ENCODE measurements at places on chromosomes 2 and 18.

GRCh38 chr18:228586-228985 is 39.3 kb downstream of the THOC1 start:
- no peaks in the 10 kb centered on the region for H3K4me1 ChIP-seq
- H3K27me3 ChIP-seq = no peaks in the 10 kb centered on the region
- H3K27ac ChIP-seq = no peak overlapping the region
- H3K4me3 ChIP-seq = no peak overlapping the region
- no peak for DNase-seq

GRCh38 chr2:81263989-81264388 is 959.4 kb upstream of the LRRTM1 start:
- no peak overlapping the region for H3K27ac ChIP-seq
- no peaks in the 10 kb centered on the region for H3K27me3 ChIP-seq
- no peak overlapping the region for H3K4me3 ChIP-seq
- no peaks in the 10 kb centered on the region for H3K36me3 ChIP-seq

DNA sequence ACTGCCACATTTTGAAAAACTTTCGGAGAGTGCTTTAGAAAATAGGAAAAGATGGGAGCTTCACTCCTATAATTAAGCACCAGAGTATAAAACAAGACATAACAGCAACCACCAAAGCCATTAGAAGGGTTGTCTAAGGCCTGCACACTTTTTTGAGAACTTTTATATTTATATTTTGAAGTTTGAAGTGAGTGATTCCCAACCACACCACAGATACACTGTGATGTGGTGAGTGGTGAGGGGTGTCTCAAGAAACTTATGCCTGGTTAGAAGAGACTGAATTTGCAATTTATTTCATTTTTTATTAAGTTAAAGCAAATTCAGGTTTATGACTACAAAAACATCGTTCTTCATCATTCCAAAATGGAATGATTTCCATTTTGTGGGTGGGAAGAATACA is 161.9 kb downstream of the DNAH6 start:
- no peak overlapping the region for H3K4me3 ChIP-seq
- no peak for DNase-seq
- no peaks in the 10 kb centered on the region for H3K4me1 ChIP-seq
- H3K27ac ChIP-seq = no peak overlapping the region
- no peaks in the 10 kb centered on the region for H3K36me3 ChIP-seq

GRCh38 chr2:45103351-45104345 is 94.4 kb upstream of the SIX2 start:
- H3K27me3 ChIP-seq = peaks cover 15% of the 10 kb centered on the region
- H3K4me3 ChIP-seq = no peak overlapping the region

- H3K36me3 ChIP-seq = no peaks in the 10 kb centered on the region
- H3K4me1 ChIP-seq = no peaks in the 10 kb centered on the region
- no peak overlapping the region for H3K4me3 ChIP-seq
These were observed 253.2 kb downstream of the L3MBTL4 start for GRCh38 chr18:6161549-6161948.

DNA sequence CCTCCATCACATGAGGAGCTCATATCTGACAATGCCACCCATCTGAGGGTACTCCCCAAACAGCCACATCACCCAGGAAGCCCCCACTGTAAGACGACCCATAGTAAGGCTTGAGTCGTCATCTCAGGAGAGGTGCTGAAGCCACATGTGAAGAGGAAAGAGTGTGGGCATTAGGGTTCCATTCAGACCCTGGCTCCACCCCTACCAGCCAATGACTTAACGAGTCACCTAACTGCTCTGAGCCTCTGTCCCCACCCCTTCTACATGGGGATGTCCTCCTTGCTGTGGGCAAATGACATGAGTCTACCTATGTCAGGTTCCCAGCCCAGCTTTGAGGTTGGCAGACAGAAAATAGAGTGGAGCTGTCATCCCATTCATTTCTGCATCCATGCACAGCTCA is 46.3 kb downstream of the C1QL2 start:
- H3K4me1 ChIP-seq = no peaks in the 10 kb centered on the region
- H3K4me3 ChIP-seq = no peak overlapping the region
- H3K36me3 ChIP-seq = no peaks in the 10 kb centered on the region
- no peak overlapping the region for H3K27ac ChIP-seq

DNA sequence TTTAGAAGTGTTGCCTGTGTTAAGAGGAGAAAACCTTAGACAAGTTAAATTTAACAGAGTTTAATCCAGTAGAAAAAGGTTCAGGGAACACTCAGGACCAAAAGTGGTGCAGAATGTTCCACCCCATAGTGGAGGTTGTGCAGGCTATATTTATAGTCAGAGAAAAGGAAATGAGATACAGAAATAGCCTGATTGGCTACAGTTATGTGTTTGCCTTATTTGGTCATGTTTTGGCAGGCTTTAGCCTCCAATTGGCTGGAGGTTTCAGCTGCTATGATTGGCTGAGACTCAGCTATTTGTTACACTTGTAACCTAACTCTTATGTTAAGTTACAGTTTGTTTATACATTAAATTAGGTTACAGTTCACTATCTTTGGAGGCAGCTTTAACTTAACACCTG is 4.2 kb downstream of the STAMBP start:
- peak overlapping the region; percentile 59 for H3K27ac ChIP-seq
- H3K27me3 ChIP-seq = no peaks in the 10 kb centered on the region
- no peak for DNase-seq
- peaks cover 32% of the 10 kb centered on the region for H3K4me1 ChIP-seq

- H3K27ac ChIP-seq = no peak overlapping the region
- H3K27me3 ChIP-seq = no peaks in the 10 kb centered on the region
- H3K4me3 ChIP-seq = no peak overlapping the region
- H3K36me3 ChIP-seq = no peaks in the 10 kb centered on the region
These were observed 26.6 kb downstream of the KCNK3 start for GRCh38 chr2:26718949-26719686.

GRCh38 chr2:64837116-64837731 is 152.0 kb upstream of the SLC1A4 start:
- no peak overlapping the region for H3K4me3 ChIP-seq
- no peak overlapping the region for H3K27ac ChIP-seq
- DNase-seq = no peak

DNA sequence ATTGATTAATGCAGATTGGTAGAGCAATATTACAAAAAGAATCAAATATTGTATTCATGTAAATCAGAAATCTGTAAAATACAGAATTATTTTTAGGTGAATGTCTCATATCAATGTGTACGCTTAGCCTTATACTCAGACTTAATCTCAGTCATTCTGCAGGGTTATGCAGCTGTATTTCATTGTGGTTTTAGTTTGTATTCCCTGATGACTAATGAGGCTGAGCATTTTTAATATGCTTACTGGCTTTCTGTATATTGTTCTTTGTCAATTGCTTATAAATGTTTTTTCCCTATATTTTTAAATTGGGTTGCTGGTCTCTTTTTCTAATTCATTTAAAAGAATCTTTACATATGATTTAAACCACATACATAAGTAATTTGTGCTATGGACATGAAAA is 50.1 kb downstream of the CDH19 start:
- H3K27me3 ChIP-seq = no peaks in the 10 kb centered on the region
- no peak overlapping the region for H3K4me3 ChIP-seq
- H3K27ac ChIP-seq = no peak overlapping the region
- H3K36me3 ChIP-seq = no peaks in the 10 kb centered on the region

- DNase-seq = no peak
- H3K4me1 ChIP-seq = no peaks in the 10 kb centered on the region
- no peak overlapping the region for H3K4me3 ChIP-seq
- H3K27me3 ChIP-seq = no peaks in the 10 kb centered on the region
These were observed 205.1 kb downstream of the RND3 start for GRCh38 chr2:150282357-150282756.

DNA sequence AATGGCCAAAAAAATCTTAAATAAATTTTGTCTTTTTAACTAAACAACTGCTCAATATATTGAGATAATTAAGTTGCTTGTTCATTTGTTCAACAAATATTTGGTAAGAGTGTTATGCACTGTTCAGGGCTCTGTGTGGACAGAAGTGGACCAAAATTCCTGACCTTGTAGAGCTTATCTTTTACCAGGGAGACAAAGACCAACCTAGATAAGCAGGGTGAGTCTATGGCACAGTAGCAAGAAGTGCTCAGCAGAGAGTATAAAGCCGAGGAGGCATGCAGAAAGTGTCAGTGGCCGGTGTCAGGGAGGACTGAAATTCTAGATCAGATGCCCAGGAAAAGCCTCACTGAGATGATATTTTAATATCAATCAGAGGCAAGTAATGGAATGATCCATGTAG is 2.6 kb downstream of the RAB27B start:
- no peak overlapping the region for H3K27ac ChIP-seq
- peaks cover 11% of the 10 kb centered on the region for H3K27me3 ChIP-seq
- peaks cover 31% of the 10 kb centered on the region for H3K4me1 ChIP-seq
- H3K4me3 ChIP-seq = no peak overlapping the region

- H3K27me3 ChIP-seq = no peaks in the 10 kb centered on the region
- H3K27ac ChIP-seq = no peak overlapping the region
- H3K4me1 ChIP-seq = no peaks in the 10 kb centered on the region
These were observed 245.4 kb downstream of the RAD51AP2 start for GRCh38 chr2:17272652-17273525.

GRCh38 chr2:186477790-186478189 is 8.3 kb upstream of the ZC3H15 start:
- H3K4me1 ChIP-seq = peaks cover 6% of the 10 kb centered on the region
- no peaks in the 10 kb centered on the region for H3K27me3 ChIP-seq
- no peak overlapping the region for H3K27ac ChIP-seq
- no peak overlapping the region for H3K4me3 ChIP-seq
- DNase-seq = no peak

- no peak for DNase-seq
- H3K27ac ChIP-seq = peak overlapping the region; percentile 17
- no peaks in the 10 kb centered on the region for H3K27me3 ChIP-seq
- H3K4me3 ChIP-seq = no peak overlapping the region
- peaks cover 17% of the 10 kb centered on the region for H3K4me1 ChIP-seq
These were observed 76.9 kb downstream of the ACTR3 start for GRCh38 chr2:113966832-113967231.

DNA sequence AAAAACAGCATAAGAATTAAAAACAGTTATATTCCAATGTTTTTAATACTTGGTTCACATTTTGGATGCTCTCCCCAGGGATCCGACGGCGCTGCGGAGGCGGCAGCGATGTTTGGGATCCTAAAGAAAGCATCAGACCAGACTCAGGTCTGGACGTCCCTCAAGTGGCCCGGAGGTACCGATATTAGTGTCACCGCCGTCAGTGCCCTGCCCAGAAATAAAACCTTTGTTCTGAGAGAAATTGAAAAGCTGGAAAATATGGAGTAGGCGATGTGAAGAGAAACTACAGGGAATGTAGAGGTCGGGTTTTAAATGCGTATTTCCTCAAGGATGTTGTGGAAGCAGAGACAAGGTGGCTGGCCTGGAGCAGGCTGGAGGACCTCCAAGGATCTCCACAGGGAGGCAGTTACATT is 683 bp upstream of the TBC1D8 start:
- peak overlapping the region; percentile 43 for H3K4me3 ChIP-seq
- H3K4me1 ChIP-seq = peaks cover 14% of the 10 kb centered on the region
- no peak overlapping the region for H3K27ac ChIP-seq
- DNase-seq = no peak
- peaks cover 67% of the 10 kb centered on the region for H3K27me3 ChIP-seq

- no peak for DNase-seq
- H3K4me1 ChIP-seq = no peaks in the 10 kb centered on the region
- H3K27ac ChIP-seq = no peak overlapping the region
- H3K4me3 ChIP-seq = no peak overlapping the region
These were observed 99.0 kb downstream of the L3MBTL4 start for GRCh38 chr18:6315517-6316331.

DNA sequence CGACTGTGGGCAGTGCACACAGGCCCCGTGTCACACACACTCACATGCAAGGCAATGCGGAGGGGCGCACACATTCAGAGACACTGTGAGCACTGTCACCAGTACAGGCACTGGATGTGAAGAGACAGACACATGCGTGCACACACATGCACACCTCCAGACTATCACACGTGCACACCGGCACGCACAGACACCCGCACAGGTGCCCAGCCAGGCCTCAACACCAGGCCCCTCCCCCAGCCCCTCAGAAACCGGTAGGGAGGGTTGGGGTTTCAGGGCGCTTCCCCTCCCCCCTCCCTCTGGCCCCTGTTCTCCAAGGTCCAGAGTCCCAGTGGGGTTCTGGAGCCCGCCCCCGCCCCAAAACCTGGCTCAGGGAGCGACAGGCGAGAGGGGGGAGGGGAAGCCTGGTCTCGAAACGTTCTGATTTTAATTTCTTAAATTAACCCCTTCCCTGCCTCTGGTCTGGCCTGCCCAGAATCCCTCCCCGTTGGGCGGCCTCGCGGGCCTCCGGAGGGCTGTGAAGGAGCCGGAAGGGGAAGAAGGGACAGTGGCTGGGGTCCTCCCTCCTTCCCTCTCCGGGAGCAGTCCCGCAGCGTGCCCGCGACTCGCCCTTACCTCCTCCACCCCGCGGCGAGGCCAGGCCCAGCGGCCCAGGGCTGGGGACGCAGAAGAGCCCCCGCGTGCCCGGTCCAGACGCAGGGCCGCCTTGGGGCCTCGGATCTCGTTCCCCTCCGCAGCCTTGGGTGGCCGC is 558 bp downstream of the FBXO41 start:
- peaks cover 13% of the 10 kb centered on the region for H3K4me1 ChIP-seq
- H3K36me3 ChIP-seq = peaks cover 5% of the 10 kb centered on the region
- no peak for DNase-seq
- peak overlapping the region; percentile 53 for H3K27ac ChIP-seq
- H3K27me3 ChIP-seq = peaks cover 20% of the 10 kb centered on the region

DNA sequence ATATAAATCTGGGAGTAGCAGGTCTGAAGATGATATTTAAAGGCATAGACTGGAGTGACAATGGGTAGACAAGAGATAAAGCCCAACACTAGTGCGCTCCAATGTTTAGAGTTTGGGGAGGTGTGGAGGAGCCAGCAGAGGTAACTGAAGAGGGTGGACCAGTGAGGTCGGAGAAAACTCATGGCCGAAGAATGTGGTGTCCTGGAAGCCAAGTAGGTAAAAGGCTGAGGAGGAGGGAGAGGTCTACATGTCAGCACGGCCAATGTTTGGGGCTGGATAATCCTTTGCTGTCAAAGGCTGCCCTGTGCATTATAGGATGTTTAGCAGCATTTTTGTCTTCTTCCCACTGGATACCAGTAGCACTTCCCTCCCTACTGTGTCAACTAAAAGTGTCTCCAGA is 78.8 kb upstream of the KCNE4 start:
- DNase-seq = no peak
- H3K4me3 ChIP-seq = no peak overlapping the region
- no peaks in the 10 kb centered on the region for H3K36me3 ChIP-seq
- H3K27ac ChIP-seq = no peak overlapping the region
- H3K27me3 ChIP-seq = peaks cover 3% of the 10 kb centered on the region

- no peak overlapping the region for H3K4me3 ChIP-seq
- DNase-seq = no peak
- H3K27me3 ChIP-seq = peaks cover 37% of the 10 kb centered on the region
- no peak overlapping the region for H3K27ac ChIP-seq
- no peaks in the 10 kb centered on the region for H3K36me3 ChIP-seq
- H3K4me1 ChIP-seq = peaks cover 15% of the 10 kb centered on the region
These were observed 4.5 kb upstream of the RBMS1 start for GRCh38 chr2:160498137-160498536.

GRCh38 chr2:238950551-238950950 is 102.7 kb downstream of the TWIST2 start:
- no peak for DNase-seq
- peaks cover 4% of the 10 kb centered on the region for H3K27me3 ChIP-seq
- H3K27ac ChIP-seq = no peak overlapping the region
- H3K4me1 ChIP-seq = peaks cover 10% of the 10 kb centered on the region
- H3K36me3 ChIP-seq = no peaks in the 10 kb centered on the region
